ENCODE measurements at places on chromosomes 11 and 22.
A peak's percentile ranks its signal among the peaks of the same experiment; 100 is the strongest.

GRCh38 chr11:73317373-73317772, 9.3 kb downstream of the ARHGEF17 start:
- DNase-seq, result peak; percentile 79

DNA sequence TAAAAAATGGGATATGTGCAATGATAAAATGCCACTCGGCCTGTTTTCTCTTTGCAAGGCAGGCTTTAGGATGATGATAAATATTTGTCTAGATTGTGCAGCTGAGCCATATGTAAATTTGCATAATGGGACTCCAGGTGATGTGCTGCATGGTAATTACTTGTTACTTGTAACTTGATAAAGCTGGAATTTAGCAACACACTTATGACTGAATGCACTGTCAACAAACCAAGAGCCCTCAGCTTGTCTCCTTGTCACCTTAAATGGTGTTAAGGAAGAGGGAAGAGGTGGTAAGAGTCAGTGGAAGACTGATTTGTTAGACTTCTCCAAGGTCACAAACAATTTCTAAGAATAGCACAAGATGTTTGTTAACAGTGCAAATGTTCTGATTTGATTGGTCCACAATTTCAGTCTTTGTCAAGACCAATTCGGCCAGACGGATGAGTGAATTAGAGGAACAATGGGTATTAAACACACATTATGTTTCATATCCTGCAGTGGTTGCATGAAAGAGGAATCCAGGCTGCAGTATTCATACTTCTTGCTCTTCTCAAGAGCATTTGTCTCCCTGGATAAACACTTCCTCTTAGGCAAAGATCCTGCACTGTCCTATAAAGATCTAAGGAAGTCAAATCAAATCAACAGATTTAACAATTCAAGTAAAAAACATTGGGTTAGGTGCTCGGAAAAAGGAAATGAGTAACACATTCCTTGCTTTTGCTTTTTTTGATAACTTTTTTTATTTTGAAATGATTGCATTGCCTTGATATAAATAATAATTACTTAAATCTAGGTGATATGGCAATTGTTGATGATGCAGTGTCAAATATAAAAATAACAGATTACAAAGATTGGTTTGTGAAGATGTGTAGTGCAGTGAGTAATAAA, 448.3 kb upstream of the DDI1 start:
- DNase-seq, result no peak

DNA sequence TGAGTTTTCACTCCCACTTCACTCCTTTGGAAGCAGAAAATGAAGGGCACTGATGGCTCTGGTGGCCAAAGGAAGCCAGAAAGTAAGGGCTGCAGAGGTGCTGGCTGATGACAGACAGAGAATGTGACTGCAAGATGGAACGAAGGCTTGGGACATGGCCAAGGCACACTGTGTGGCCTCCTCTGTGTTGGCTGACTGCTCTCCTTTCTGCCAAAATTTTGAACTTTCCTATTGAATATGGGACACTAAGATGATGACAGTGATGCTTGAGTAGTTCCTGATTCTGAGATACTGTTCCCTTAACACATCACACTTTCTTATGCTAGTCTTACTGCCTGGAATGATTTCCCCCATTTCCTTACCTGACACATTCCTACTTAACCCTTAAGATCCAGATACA, 156.4 kb downstream of the SWAP70 start:
- DNase-seq, result no peak

GRCh38 chr22:22156716-22157347, 87.8 kb upstream of the VPREB1 start:
- peak; percentile 72 for DNase-seq
